ENCODE measurements at places on chromosomes 5 and 9.
A peak's percentile ranks its signal among the peaks of the same experiment; 100 is the strongest.

GRCh38 chr9:115300874-115301273, 182.9 kb upstream of the TNC start:
- DNase-seq: no peak

GRCh38 chr5:42517164-42517563, 93.9 kb downstream of the GHR start:
- no peak for DNase-seq

DNA sequence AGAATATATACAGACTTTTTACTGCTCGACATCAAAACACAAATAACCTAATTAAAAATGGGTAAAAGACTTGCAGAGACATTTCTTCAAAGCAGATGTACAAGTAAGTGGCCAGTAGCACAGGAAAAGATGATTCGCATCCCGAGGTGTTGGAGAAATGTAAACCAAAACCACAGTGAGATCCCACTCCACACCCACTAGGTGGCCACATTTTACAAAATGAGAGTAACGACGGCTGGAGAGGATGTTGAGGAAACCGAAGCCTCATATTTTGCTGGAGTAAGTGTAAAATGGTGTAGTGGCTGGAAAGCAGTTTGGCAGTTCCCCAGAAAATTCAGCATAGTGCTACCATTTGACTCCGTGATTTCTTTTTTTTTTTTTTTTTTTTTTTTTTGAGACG, 21.3 kb upstream of the GBGT1 start:
- peak; percentile 5 for DNase-seq

- no peak for DNase-seq
These were observed 12.5 kb downstream of the RFX3 start for GRCh38 chr9:3513265-3513818.

- DNase-seq: no peak
These were observed 53.6 kb downstream of the ASS1 start for GRCh38 chr9:130498298-130498917.

GRCh38 chr5:124583469-124584350, 162.7 kb downstream of the ZNF608 start:
- DNase-seq: peak; percentile 72

DNA sequence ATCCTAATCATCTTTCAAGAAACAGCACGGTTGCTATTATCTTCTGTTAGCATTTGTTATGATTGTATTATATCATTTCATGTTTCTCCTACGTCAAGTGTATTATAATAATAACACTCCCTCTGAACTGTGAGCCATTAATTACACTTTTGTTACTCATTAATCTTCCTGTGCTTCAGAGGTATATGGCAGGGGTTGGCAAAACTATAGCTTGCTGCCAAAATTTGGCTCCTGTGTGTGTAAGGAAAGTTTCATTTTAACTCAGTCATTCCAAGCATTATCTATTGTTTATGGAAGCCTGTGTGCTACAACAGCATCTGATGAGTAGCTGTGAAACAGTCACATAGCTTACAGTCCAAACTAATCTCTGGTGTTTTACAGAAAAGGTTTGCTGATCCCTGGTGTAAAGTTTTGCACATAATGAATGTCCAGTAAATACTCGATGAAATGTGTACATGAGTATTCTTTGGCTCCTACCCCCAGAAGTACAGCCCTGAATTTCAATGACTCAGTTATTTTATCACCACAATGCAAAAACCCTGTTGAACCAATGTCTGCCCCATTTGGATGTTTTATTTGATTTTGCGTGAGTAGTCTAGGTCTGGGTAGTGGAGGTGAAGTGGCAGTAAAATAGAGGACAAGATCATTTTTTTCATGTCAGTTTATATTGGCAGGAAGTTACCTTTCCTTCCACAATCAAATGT, 648.2 kb downstream of the MAT2B start:
- DNase-seq: no peak

- no peak for DNase-seq
These were observed 89.2 kb downstream of the ACER2 start for GRCh38 chr9:19498015-19498414.

DNA sequence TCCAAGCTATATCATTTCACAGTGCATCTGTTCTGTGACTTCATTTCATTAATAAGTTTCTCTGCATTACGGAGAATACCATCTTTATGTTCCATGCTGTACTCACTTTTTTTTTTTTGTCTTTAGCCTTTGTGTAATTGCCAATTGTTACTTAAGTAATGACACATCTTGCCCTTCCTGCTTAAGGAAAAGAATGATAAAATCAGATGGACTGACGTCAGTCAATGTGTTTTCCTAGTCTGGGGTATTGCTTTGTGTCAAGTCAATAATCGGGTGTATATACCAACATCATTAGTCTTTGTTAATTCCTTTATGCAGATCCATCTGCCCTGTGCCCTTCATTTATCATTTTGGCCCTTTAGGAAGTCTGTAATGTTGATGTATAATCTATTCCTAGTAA, 133.5 kb downstream of the CD180 start:
- no peak for DNase-seq

- DNase-seq: no peak
These were observed 104.3 kb downstream of the GNAQ start for GRCh38 chr9:77927265-77927664.

- no peak for DNase-seq
These were observed 327.1 kb upstream of the MPDZ start for GRCh38 chr9:13606586-13606985.

GRCh38 chr9:129352146-129352865, 174.2 kb upstream of the IER5L start:
- no peak for DNase-seq

DNA sequence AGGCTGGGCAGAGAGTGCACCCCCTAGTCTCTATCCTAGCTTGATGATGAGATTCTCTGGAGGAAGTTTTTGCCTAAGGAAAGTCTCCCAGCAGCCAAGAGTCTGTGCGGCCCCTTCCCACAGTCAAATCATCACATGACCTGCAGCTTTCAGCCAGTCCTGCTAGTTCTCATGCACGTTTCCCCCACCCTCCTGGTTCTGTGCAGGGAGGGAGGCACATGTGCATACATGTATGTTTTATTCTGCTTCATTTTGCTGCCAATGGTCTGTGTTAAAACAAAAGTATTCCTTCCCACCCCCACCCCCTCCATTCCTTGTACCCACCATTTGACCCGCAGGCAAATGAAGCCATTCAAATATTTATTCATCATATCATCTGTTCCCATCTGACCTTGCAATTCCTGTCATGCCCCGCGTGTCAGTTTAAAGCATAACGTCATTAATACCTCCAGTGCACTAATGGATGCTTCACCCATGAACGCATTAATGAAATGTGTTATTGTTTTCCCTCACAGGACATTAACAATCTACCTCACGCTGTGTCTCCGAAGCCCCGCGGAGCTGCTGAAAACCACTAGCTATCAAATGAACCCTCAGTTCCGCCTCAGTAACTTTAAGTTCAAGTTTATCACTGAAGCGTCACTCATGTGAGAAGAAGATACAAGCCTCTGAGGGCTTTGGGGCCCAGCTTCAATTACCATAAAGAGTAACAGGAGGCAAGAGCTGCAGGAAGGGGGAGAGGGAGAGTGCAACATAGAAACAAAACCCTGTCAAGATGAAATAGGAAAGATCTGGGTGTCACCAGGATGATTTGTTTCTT, 139.6 kb downstream of the RASEF start:
- peak; percentile 90 for DNase-seq

DNA sequence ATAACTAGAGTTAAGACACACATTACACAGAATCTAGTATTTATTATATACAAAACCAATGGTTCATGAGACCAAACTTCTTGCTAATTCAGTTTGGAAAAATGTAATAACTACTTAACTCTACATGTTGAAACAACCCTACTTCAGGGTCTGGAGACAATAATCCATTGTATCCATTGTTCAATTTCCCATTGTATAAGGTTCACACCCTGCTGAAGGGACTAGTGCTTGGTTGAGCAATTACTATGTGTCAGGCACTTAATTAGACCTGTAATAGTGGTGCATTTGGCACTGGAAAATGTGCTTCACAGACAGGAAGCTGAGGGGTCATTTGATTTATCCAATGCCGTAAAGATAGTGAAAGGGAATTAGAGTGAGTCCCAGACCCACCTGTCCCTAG, 114.3 kb upstream of the PAPPA start:
- no peak for DNase-seq

DNA sequence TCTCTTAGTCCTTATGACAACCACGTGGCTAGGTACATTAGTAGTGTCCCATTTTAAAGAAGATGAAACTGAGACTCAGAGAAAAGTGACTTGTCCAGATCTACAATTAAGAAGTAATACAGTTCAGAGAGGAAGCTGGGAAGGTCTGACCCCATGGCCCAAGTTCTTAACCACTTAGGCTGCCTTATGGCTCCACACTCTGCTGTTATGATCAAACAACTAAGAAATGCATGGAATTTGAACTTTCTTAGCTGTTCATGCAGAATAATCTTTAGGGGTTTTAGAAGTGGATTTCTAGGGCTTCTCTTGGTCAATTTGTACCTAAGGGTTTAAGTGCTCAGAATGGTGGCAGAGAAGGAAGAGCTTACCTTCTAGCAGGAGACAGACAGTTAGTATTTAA, 128.0 kb upstream of the MSX2 start:
- DNase-seq: no peak

DNA sequence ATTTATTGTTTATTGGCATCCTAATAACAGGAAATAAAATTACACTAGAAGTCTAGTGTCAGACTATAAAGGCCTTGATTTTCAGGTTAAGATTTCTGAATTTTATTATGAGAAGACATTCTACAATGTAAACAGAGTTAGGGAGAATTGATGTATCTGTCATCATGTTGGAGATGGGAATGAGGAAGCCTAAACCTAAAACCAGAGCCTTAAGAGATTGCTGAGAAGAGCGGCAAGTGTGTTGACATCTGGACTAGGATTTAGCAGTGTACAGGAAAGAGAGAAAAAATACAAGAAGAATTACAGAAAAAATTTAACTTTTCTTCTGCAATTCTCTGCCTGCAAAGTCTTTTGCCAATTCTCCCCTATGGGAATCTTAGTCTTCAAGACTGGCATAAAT, 525.5 kb downstream of the NR2F1-AS1 start:
- DNase-seq: no peak

All from NCI-H187 treated with DMSO at 0.1 percent for 48 hours (cell line).